ENCODE measurements at places on chromosomes 3 and 15.
A peak's percentile ranks its signal among the peaks of the same experiment; 100 is the strongest.

DNA sequence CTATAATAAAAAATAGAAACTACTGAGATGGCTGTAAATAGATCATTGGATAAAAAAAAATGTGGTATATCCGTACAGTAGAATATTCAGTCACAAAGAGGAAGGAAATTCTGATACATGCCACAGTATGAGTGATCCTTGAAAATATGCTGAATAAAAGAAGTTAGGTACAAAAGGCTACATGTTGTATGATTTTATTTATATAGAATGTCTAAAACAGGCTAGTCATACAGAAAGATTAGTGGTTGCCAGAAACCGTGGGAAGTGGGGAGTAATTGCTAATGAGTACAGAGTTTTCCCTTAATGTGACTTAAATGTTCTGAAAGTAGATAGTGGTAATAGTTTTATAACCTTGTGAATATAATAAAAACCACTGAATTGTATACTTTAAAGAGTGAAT lies 24.9 kb upstream of the FAH start:
- DNase-seq = no peak

DNA sequence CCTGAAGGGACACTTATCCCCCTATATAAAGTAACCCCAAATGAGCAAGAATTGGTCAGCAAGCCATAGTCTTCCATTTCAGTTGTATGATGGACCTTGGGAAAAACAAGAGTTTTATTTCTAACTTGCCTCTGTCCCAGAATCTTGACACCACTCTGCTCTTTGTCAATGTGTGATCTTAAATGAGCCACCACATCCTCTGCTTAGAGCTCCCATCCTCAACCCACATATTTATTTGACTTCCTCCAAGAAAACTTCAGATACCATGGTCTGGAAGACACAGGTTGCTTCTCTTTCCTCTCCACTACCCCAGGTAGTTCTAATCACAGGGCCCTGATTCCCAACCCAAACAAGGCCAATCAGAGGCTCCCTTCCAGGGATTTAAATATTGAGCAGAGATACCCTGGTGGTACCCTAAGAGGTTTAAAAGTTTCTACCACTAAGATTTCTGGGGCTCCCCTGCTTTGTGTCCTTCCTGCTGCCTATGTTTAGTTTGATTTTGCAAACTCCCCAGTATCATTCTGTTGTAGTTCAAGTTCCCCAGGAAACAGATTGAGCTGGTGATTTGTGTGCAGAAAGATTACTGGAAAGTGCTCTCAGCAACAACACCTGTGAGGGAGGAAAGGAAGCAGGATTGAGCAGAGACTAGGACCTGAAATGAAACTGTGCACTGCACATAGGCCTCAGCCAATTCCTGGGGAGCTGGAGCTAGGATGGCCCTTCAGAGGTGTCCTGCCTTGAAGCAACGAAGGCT lies 64.3 kb downstream of the MTHFS start:
- no peak for DNase-seq

DNA sequence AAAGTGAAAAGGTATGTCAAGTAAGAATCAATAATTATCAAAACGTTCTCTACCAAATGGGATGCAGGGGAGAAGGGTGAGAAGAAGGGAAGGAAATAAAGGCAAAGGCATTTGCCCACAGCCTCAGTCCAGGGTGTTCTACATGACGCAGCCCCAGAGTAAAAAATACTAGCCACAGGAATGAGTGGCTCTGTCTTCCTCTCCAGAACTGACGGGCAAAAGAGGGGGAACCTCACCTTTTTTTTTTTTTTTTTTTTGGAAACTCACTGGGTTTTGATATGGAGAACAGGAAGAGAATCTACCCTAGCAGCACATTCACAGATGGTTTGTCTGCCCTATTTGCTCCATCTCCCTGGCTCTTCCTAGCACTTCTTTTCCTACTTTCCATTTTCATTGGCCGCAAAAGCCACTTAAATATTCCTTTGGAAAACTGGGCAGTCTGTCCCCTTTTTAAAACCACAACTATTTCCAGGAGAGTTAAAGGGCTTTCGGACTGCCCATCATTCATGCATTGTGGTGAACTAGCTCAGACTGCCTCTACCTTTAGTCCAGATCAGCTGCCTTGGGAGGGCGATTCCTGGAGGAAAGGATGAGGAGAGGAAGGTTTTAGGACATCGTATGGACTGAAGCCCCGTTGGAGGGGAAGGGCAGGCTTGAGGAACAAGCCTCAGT lies 28.2 kb downstream of the B3GNT5 start:
- DNase-seq = no peak

DNA sequence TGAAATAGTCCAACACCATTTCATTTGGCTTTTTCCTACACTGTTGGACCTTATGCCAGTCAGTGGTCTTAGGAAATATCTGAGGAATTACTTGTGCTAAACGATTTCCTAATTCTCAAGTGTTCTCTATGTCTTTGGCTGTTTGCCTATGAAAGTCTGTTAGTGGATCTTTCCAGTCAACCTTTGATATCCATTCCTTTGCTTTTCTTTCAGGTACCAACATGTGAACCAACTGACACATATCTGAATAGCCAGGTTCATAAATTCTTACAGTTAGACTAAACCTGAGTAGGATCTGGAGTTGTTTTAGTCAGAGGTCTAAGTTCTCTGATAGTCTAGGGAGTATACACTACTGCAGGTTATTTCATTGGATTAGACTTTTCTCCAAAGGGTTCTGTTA lies 343.5 kb upstream of the LRRC3B start:
- no peak for DNase-seq

- no peak for DNase-seq
Measured at GRCh38 chr3:159245871-159246270, 444.0 kb downstream of the MFSD1 start.

DNA sequence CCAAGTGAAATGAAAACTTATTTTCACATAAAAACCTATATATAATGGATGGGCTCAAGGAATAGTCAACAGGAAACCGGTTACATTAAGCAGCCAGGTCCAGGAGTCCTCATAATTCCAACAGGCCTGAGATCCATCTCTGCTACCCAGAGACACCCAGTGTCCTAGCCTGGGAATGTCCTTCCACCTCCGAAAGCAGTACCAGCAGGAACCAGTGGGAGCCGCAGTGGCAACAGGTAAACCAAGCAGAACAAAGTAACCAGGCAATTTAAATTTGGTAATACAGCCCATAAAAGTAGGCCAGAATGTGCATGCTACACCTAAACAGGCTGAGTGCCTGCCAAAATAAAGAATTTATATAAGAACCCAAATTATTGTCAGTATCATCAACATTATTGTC lies 195.6 kb downstream of the ZBBX start:
- DNase-seq = no peak

- DNase-seq = no peak
Measured at GRCh38 chr15:61769557-61769956, 290.7 kb downstream of the VPS13C start.

GRCh38 chr3:157753787-157754136 lies 250.5 kb upstream of the VEPH1 start:
- no peak for DNase-seq

DNA sequence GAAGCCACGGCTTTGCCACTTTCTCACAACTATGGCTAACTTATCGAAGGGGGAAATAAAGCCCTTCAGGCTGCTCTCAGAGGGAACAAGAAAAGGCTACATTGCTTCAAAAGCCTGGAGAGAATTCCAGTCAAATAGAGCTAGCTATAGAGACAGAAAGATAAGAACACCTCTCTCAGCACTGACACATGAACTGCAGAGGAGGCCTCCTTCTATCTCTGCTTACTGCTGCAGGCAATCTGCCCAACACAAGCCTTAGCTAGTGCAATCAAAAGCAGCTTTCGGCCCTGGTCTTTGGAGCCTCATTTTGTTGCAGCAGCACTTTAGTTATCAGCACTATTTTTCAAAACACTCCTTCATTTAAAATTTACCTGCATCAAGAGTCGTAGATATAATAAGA lies 118.4 kb upstream of the ROBO1 start:
- no peak for DNase-seq

DNA sequence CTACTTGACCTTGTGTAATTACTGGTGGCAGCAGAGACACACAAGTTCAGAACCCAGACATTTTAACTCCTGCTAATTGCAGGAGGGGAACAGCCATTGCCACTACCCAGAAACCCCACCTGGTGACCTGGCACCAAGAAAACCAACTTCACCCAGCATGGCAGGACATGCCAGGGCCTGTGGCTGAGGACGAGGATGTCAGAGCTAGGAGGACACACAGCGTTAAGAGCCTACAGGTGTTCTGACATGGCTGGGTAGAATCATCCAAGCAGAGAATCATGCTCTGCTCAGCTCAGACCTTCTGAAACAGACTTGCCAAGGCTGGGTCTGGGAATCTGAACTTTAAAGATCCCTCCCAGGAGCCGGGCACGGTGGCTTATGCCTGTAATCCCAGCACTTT lies 11.7 kb upstream of the SPATA12 start:
- DNase-seq = no peak

- DNase-seq = no peak
Measured at GRCh38 chr3:53753518-53754183, 92.6 kb downstream of the CHDH start.

GRCh38 chr3:30661098-30661873 lies 54.9 kb downstream of the TGFBR2 start:
- DNase-seq = no peak

DNA sequence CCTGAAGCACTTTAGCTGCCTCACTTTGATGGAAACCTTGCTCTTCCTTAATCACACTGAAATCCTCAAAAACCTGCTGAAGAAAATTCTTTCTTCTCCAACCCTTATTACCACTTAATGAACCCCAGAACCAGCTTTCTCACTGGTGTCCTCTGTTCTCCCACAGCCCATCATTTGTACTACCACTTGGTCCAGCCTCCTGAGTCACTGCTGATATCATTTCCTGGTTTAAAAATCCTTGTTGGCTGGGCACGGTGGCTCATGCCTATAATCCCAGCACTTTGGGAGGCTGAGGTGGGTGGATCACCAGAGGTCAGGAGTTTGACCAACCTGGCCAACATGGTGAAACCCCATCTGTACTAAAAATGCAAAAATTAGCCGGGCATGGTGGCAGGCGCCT lies 418.6 kb upstream of the KCNMB2 start:
- no peak for DNase-seq

DNA sequence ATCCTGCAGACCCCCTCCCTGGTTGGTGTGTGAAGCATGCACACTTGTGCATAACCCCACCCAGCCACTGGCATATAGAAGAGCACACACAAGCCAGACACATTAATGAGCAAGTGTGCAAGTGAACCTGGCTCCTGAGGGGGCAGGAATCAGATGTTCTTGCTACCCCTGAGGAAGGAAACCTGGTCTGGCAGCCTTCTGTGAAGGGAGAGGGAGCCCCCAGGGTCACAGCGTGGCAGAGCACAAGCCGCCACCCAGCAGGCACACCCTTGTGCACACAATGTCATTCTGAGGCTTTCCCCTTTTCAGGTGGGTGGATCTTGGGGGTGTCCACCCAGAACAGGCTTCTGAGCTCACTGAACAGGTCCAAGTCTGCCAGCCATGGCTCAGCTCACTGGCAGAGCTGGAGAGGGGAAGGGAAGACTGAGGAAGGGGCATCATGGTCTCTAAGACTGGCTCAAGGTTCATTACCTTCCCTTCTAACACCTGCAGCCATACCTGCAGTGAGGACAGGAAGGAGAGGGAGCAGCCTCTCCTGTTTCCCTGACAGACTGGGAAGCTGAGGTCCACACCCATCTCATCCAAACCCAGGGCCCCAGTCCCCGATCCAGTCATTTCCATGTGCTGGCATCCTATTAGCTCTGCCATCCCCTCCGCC lies 31.6 kb upstream of the SEMA3F start:
- no peak for DNase-seq

GRCh38 chr3:22241110-22241509 lies 490.1 kb upstream of the ZNF385D start:
- DNase-seq = no peak

- DNase-seq = peak; percentile 32
Measured at GRCh38 chr3:119322021-119322834, 28.0 kb downstream of the ARHGAP31 start.

DNA sequence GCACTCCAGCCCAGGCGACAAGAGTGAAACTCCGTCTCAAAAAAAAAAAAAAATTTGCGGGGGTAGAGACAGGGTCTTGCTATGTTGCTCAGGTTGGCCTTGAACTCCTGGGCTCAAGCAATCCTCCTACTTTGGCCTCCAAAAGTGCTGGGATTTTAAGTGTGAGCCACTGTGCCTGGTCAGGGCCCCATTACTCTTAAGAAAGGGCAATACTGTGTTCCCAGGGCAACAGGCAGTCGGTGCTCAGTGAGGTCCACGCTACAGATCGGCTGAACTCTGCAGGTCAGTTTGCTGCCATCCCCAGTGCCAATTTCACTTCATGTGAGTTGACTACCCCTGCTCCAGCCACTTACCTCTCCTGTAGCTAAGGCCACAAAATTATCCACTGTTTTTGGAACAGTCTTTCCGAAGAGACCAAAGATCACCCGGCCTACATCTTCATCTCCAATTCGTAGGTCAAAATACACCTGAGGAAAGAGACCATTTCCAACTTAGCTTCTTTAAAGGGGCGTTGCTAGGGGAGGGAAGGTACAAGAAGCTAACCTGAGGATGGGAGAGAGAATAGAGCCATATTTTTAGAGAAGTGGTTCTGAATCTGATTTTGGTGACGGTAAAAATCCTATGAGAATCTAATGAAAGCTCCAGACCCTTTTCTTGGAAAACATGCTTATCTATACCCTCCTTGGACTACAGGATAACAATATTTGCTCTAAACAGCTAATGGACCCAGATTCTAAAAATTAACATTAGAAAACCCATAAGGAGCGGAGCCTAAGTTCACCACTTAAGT lies 939 bp downstream of the PPIB start:
- DNase-seq = no peak

DNA sequence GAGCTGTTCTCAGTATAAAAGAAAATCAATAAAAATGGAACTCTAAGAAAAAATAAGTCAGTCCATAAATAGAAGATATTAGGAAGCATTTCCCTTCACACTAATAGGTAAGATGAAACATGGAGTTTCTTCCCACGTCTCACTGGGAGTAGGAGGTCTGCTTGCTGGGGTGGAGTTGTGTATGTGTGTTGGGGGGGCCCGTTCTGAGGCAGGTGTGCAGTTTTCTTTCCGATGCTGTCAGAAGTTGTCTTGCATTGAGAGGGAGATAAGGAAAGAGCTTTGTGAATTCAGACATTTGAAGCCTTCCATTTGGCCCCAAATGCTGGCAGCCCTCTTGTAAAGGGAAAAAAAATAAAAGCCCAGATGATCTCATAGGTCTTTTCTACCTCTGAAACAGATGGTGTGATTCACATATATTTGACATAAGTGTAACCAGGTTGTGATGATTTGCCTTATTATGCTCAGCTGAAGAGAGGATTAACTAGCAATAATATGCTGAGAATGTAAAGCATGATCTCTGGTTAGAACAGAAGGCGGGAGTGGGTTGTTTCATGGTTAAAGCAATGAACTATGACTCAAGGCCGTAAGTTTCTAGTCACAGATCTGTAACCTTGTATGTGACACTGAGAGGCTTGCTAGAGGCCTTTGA lies 8.8 kb downstream of the RASGRP1 start:
- no peak for DNase-seq

GRCh38 chr3:142355692-142356091 lies 92.1 kb downstream of the XRN1 start:
- no peak for DNase-seq

GRCh38 chr3:89256882-89257281 lies 149.5 kb downstream of the EPHA3 start:
- no peak for DNase-seq

- no peak for DNase-seq
Measured at GRCh38 chr3:9195390-9195789, 54.1 kb downstream of the SRGAP3 start.

- no peak for DNase-seq
Measured at GRCh38 chr3:85790445-85791030, 831.7 kb downstream of the CADM2 start.

- DNase-seq = no peak
Measured at GRCh38 chr15:68199340-68199739, 5.8 kb downstream of the CALML4 start.

- no peak for DNase-seq
Measured at GRCh38 chr15:60889491-60889890, 339.6 kb downstream of the RORA start.

- DNase-seq = no peak
Measured at GRCh38 chr3:170470063-170471016, 51.7 kb downstream of the CLDN11 start.
